Mononuclear cell (primary cell): ENCODE measurements at places on chromosomes 2 and 18. TPM values are rescaled to one million over a fixed set of nuclear protein-coding genes. Genes with fewer than 3 reads are reported as not detected.

Gene INHA
- not detected for total RNA-seq

Gene SLC19A3
- not detected for total RNA-seq

Gene PIEZO2
- total RNA-seq = 0.21 TPM

Gene FSIP2
- 0.10 TPM for total RNA-seq

Gene LRRFIP1
- 128 TPM for total RNA-seq

Gene AP1S3
- total RNA-seq = 5.4 TPM

Gene B3GNT7
- total RNA-seq = 6.5 TPM

Gene NGEF
- 0.21 TPM for total RNA-seq

Gene ALKAL2
- total RNA-seq = not detected

Gene DYNAP
- total RNA-seq = not detected

Gene GIGYF2
- total RNA-seq = 59.7 TPM

Gene LCT
- 0.10 TPM for total RNA-seq

Gene FAHD2A
- total RNA-seq = 12.2 TPM

Gene IL18RAP
- 33.5 TPM for total RNA-seq

Gene KIF1A
- not detected for total RNA-seq

Gene LYG2
- not detected for total RNA-seq

Gene UGT1A9
- total RNA-seq = not detected

Gene ATP6V1C2
- total RNA-seq = not detected

Gene TRIB2
- total RNA-seq = 74.6 TPM

Gene PER2
- total RNA-seq = 18.7 TPM

Gene SP140
- 96.6 TPM for total RNA-seq

Gene GRP
- total RNA-seq = 0.52 TPM

Gene CAPN14
- total RNA-seq = 0.21 TPM

Gene LAPTM4A
- 90.9 TPM for total RNA-seq

Gene EMX1
- total RNA-seq = not detected

Gene STPG4
- 1.2 TPM for total RNA-seq

Gene CKAP2L
- total RNA-seq = 0.21 TPM

Gene MYOM1
- total RNA-seq = 0.94 TPM

Gene CHRNG
- not detected for total RNA-seq

Gene TMEM214
- 10.7 TPM for total RNA-seq
